ENCODE measurements at places on chromosomes 16 and 17. TPM values are rescaled to one million over a fixed set of nuclear protein-coding genes. Genes with fewer than 3 reads are reported as not detected.

The CNTROB gene
- polyA plus RNA-seq: 2.2 TPM

The CHP2 gene
- not detected for polyA plus RNA-seq

GRCh38 chr17:19296786-19297778 lies 59.9 kb downstream of the EPN2 start:
- no peak for DNase-seq

- no peak for DNase-seq
Measured at GRCh38 chr16:4612474-4612931, 2.2 kb downstream of the UBALD1 start.

Measured in liver (tissue), 10 donors.